ENCODE measurements at places on chromosomes 12 and 14.

DNA sequence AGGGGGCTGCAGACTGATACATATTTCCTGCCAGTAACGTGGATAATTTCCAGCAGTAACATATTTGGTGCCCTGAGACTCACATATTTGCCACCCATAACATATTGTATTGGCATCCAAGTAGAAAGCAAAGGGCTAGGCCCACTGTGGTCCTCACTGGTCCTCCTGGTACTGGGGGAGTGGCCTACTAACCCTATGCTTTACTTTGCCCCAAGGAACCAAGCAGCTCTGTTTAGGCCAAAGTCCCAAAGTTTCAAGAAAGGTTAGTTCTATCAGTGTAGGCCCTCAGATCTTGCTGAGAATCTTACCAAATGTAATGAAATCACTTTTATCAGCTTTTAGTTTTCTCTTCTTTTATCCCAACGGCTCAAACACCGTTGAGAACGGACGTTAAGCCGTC lies 35.4 kb upstream of the NAP1L1 start:
- no peak for DNase-seq

- no peak for DNase-seq
These were observed 42.2 kb upstream of the APPL2 start for GRCh38 chr12:105278043-105278697.

- DNase-seq: no peak
These were observed 17.1 kb downstream of the KIAA0586 start for GRCh38 chr14:58444627-58445026.

DNA sequence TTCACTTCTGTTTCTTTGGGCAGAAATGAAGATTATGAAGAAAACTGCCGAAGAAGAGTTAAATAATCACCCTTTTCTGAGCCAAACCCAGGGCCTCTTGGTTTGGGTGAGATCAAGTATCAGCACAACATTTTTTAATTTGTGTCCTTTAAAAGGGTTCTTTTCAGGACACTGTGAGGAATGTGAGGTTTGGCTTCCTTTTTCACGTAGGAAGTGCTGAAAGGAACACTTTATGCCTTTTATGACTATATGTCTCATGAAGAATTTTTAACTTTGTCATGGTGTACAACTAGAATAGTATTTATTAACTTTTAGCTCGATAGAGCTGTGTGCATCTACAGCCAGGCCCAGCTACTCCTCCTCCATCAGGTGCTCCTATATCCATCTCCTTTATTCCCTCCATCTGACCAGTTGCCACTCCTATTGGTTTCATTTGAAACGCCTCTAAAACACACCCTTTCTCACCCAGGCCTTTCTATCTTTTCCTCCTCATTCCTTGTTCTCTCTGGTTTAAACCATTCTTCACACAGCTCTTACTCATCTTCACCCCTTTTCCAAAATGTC lies 103.6 kb upstream of the LRIG3 start:
- no peak for DNase-seq

DNA sequence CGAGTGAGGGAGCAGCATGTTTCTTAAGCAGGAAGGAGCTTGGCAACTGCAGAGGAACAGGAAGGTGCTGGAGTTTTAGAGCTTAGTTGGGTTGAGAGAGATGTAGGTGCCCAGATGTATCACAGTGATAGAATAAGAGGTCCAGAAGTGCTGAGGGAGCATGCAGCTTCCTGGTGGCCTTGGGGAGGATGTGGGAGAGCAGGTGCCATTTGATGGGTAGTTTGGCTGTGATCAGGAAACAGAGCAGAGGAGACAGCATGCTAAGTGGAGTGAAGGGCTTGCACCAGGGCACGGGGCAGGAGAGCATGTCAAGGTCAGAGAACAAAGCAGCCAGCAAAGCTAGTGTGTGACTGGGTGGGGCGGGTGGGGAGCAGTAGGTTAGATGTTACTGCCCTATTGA lies 74.8 kb downstream of the PAPOLA start:
- DNase-seq: no peak

- DNase-seq: no peak
These were observed 176.3 kb downstream of the KSR2 start for GRCh38 chr12:117792471-117792870.

GRCh38 chr14:29348504-29348903 lies 579.1 kb downstream of the PRKD1 start:
- DNase-seq: no peak

DNA sequence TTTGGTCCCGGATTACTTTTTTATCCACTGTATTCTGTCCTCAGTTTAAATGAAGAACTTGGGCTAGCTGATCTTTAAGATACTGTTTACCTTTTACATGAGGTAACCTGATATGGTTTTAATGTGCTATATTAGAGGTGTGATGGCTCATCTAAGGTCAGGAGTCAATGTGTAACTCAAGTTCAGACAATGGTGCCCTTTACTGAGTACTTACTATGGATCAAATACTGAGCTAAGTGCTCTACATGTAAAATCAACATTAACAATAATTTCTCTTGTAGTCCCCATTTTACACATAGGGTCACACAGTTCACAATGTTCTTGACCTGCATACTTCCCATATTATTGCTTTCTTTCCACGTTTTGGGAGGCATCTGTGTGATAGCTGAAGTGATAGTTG lies 79.2 kb downstream of the CEP83 start:
- peak; percentile 44 for DNase-seq

DNA sequence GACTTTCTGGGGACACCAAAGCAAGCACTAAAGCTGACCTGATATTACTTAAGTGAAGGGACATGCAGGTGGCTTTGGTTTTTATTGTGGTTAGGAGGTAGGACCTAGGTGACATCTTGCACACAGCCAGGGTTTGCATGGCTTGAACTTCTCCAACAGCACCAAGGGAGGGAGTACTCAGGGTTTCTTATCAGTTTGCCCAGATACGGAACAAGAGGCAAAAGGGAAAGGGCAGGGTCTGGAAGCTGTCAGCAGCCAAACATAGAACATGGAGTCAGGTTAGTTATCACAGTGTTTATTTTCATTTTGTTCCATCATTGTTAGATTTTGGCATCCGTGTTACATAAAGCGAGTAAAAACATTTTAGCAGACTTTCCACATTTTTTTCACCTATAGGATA lies 186.3 kb upstream of the CLEC14A start:
- DNase-seq: no peak

DNA sequence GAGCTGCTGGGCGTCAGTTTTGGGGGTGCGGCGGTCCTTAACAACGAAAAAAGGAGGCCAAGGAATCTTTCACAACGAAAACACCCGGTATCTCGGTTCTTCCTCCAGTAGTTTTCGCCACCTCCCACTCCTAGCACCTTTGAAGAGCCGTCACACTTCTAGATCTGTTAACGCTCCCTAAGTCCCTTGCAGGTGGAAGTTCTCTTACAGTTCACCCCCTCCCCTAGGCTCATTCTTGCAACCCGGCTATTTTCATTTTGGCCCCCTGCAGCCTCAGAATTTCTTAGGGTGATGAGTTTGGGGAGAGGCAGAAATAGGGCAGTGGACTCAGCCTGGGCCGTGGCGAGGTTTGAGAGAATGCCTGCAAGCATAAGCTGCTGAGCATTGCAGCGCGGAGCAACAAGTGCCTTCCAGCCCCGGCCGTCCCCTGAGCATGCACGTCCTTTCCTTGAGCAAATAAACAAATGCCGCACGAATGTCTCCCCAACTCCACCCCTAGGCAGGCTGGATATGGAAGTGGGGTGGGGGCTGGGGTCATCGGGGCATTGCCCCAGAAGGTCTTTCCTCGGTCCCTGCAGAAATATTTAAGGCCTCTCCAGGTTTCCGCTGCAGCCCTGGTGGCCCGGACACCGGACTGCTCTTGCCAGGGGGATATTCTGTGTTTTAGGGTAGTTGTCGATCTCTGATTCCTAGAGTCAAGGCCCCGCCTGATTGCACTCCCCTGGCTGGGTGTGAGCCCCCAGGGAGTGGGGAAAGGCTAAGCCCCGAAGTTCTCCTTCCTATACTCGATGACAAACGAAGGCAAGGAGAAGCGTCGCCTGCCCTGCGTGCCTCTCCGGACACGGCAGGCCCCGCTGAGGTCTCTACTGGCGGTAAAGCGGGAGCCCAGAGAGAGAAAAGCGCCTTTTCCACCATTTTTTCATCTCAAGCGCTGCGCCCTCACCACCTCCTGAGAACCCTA lies 1.6 kb downstream of the RFX4 start:
- no peak for DNase-seq

- peak; percentile 17 for DNase-seq
These were observed 1.1 kb downstream of the GALNT16 start for GRCh38 chr14:69260861-69261564.

DNA sequence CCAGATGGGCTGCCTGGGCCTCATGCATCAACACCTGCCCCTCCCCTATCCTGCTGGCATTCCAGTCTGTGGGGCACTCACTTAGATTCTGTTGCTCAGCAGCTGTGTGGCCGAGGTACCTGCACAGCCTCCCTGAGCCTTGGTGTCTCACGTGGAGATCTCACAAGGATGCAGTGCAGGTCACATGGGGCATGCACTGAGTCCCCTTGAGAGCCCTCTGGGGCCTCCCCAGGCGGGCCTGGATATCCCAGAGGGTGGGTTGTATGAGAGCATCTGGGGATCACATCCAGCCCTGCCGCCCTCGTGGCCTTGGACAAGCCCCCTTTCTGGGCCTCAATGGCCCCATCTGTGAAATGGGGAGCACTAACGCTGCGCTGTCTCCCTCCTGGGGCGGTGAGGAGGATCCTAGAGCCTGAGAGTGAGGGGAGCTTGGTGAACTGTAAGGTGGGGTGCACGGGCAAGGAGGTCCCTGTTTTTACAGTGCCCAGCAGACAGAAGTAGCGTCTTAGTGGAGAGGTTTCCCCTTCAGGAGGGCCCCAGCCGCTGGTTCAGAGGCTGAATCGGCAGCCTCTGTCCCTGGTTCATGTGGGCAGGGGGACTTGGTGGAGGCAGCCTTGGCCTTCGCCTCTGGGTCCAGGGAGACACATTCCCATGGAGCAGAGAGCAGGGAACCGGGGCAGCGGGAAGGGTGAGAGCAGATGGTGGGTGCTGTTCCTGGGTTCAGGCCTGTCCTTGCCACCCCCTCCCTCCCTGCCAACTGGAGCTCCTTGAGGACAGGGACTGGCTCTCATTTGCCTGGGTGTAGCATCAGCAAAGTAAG lies 791 bp upstream of the SLC25A47 start:
- DNase-seq: no peak

GRCh38 chr12:124030008-124030407 lies 57.0 kb downstream of the ZNF664 start:
- no peak for DNase-seq

Data from NCI-H748 treated with DMSO at 0.1 percent for 48 hours (cell line).